ENCODE measurements at places on chromosomes 1 and 21. TPM values are rescaled to one million over a fixed set of nuclear protein-coding genes. Genes with fewer than 3 reads are reported as not detected.

DNA sequence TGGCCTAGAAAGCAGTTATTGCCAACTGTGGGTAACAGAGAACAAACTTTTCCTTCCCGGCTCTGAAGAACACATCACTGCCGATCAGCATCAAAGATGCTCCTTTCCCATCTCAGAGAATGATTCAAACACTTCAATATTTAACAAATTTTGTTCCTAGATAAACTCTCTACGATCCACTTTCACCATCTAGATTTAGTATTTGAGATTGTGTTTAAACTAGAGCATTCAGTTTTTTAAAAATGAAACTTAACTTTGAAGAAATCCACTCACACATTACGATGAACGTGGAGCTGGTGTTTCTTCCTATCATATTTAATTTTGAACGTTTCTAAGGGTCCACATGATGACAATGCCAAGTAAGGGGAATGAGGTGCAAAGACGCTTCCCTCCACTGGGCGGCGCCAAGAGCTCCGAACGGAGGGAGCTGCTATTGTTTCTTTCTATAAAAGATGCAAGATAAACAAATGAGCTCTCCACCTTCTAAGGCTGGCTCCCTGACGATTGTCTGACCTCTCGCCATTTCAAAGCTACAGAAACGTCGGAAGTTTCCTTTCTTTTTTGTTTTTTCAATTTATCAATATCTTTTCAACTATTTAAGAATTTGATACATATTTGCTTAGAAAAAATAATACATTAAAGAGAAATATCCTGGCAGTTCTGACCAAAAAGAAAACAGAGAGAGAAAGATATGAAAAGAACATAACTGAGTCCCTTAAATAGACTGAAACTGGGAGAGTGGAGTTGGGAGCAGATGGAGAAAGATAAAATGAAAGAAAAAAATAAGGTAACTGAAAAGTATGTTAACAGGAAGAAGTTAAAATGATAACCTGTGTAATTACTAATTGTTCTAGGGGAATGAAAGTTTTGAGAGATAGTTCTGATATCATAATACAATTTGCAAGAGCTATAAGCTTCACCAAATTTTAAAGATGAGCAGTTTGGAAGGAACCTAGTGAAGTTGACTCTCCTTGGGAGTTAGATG lies 4.4 kb upstream of the BARHL2 start:
- DNase-seq, result no peak

DNA sequence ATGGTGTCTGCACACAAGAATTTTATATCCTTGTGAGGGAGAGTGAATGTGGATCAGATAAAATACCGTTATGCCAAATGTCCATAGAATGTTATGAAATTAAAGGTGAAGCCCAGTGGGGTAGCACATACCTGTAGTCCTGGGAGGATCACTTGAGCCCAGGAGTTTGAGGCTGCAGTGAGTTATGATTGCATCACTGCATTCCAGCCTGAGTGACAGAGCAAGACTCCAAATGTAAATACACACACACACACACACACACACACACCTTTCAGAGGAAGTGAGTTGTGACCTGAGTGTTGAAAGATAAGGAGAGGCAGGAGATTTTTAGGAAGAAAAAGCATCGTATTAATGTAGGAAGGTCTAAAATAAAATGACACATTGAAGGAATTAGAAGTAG lies 28.1 kb upstream of the ZYG11A start:
- no peak for DNase-seq

- DNase-seq, result no peak
Observed at GRCh38 chr1:184574588-184574987, 180.1 kb downstream of the EDEM3 start.

DNA sequence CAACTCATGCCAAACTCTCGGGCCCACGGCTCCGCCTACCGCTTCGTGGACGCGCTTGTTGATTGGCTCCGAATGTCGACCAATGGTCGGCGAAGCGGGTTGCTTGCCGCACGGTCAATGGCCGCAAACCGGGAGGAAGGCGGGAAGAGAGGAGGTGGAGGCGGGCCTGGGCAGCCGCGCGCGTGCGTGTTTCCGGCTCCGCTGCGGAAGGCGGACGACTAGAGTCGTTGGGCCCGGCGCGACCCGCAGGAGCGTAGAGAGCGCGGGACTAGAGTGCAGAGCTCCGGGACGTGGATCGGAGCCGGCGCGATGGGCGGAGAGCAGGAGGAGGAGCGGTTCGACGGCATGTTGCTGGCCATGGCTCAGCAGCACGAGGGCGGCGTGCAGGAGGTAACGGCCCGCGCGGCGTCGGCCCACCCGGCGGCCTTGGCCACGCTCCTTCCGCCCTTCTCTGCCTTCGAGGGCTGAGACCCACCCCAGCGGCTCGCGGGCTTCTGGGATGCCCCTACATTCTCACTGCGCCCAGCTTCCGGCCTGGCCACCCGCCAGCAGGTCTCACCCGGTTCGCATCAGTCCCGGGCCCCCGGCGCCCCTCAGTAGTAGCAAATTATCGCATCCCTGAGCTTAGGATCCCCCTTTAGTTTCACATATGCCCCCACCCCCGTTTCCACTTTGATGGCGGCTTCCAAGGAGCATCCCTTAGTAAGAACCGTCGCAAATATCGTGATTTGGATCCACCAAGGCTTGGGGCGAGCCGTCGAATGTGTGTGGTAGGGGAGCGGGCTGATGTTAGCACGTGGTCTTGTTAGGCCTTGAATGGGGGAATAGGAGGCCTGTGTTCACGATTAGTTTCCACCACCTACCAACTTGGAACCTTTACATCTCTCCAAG lies at the start of gene NUDC:
Gene NUDC (plus strand): TSS at position 204 of the 891 bp plus-strand sequence. CDS start 106 bp downstream, at position 310.
- DNase-seq, result peak; percentile 98

DNA sequence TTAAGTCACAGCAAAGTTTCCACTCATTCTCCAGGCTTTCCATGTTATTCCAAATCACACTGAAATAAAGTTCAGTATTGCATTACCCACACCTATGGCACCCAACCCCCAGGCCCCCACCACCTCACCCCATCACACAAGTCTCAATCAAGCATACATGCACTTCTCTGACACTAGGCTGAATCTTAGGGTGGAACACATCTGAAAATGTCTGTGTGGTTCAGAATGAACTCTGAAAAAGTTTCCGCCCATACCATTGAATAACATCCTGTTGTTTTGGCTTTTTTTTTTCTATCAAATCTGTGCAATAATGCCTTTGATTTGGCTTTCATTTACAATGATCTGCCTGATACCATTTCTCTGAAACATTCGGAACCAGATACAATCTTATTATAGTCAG lies 25.8 kb upstream of the LRRC8C start:
- no peak for DNase-seq

- DNase-seq, result no peak
Observed at GRCh38 chr1:183282101-183282855, 96.2 kb downstream of the LAMC2 start.

Gene ACTL8
- total RNA-seq, result not detected

Gene EXO1
- 0.24 TPM for total RNA-seq

Gene PBX1
- 64.7 TPM for total RNA-seq
